ENCODE measurements at places on chromosomes 4 and X. TPM values are rescaled to one million over a fixed set of nuclear protein-coding genes. Genes with fewer than 3 reads are reported as not detected.

DNA sequence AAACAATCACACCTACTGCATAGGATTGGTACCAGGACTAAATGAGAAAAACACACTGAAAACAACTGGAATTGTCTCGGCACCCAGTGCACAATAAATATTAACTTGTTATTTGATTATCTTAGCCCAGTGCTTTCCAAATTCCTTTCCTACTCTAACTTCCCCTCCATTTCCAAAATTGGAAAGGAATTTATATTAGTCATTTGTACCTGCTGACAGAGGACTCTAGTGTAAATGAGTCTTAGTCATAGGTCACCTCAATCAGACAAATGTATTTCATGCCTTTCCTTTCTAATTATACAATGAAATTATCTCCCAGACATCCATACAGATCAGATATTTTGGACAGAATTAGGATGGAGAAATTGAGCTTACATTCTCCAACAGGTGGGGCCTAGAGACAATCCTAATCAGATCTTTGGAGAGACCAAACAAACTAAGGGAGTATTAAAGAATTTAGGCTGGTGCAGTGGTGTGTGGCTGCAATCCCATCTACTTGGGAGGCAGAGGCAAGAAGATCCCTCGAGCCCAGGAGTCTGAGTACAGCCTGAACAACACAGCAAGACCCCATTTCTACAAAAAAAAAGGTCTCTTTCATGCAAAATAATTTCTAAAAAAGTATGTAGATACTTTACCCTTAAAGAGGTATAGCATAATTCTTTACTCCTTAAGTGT, 10.1 kb downstream of the SH3D19 start:
- DNase-seq: no peak

DNA sequence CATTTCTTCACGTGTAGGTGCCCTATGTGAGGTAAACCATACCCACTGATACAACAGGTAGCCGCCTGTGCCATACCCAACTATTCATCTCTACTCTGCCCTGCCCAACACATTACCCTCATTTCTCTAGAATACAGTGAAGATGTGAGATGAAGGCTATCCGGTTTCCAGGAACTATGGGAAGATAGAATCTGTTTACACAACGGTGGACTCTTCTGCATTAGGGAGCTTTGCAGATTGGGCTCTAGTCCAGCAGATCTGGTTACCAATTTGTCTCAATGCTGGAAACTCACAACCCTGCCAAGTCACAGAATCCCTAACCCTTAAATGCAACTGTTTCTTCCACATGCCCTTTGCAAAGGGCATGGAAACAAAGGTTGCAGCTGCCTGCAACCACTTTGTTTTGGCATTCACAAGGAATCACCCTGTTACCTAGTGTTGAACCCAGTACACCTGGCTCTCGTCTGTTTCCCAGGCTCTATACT, 6.4 kb upstream of the SLAIN2 start:
- no peak for DNase-seq

GRCh38 chrX:16797841-16798240, 11.6 kb downstream of the TXLNG start:
- no peak for DNase-seq

- no peak for DNase-seq
Measured at GRCh38 chr4:112332398-112332797, 35.2 kb downstream of the ALPK1 start.

- no peak for DNase-seq
Measured at GRCh38 chr4:87251106-87251505, 30.7 kb upstream of the KLHL8 start.

- DNase-seq: peak; percentile 92
Measured at GRCh38 chr4:147361726-147362125, 119.2 kb upstream of the EDNRA start.

DNA sequence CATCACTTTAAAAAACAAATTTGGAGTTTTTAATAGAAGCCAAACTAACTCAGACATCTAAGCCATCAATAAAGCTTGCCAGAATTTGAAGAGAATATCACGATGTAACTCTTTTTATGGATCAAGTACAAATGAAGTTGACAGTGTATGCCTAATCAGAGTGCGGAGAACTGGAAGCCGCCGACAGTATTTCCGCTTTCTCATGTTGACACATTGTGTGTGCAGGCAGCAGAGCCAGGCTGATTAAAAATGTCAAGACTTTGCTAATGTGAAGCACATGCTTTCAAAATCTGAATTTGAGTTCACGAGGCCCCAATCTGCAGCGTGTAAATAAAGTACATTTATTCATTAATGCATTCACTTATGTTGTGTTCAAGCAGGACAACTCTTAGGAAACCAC, 161.2 kb downstream of the TENM3 start:
- no peak for DNase-seq

DNA sequence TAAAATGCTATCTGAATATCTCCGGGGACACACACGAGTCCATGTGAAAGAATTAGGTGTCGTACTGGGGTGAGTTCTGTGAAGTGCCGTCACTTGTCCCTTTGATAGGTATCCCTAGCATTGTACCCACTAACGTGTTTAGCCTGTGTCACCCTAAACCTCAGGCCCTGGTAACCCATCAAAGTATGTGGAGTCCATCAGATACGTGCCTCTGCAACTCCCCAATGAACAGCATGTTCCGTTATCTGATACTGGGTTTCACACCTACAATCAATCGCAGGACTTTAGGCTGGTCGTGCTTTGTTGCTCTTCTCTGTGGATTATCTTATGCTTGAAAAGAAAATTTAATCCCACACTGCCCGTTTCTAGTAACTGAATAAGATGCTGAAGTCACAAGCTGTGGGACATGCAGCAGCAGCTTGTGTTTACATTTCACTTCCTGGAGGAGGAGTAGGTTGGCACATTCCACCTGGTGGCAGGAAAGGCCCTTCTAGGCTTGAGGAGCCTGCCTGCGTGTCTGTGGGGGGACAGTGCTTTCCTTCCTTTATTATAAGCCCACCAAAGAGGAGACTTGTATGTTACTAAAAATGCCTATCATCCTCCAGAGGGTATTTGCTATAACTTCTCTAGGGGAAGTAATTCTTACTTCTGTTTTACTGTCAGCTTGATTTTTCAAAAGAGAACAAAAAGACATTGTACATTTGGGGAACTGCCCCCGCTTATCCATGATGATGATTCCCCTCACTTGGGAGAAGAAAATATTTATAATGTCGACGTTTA, 127.2 kb downstream of the FNIP2 start:
- DNase-seq: peak; percentile 46

GRCh38 chr4:153025406-153025805, 89.3 kb downstream of the FHDC1 start:
- DNase-seq: no peak

- no peak for DNase-seq
Measured at GRCh38 chrX:1610736-1611135, 4.1 kb upstream of the ASMT start.

GRCh38 chrX:66035667-66036066, 4.2 kb downstream of the VSIG4 start:
- no peak for DNase-seq

- no peak for DNase-seq
Measured at GRCh38 chr4:104859601-104860237, 287.0 kb upstream of the TET2 start.

- DNase-seq: no peak
Measured at GRCh38 chr4:189029976-189030504, 890.8 kb downstream of the TRIML1 start.

- no peak for DNase-seq
Measured at GRCh38 chr4:128310266-128310697, 22.7 kb upstream of the PGRMC2 start.

- no peak for DNase-seq
Measured at GRCh38 chr4:127660284-127660885, 27.6 kb downstream of the INTU start.

GRCh38 chrX:137166591-137166990, 132.8 kb upstream of the GPR101 start:
- DNase-seq: no peak

The MAB21L2 gene
- 11.7 TPM for total RNA-seq

The ARR3 gene
- total RNA-seq: not detected

The EGFL6 gene
- not detected for total RNA-seq

The MGAT4D gene
- total RNA-seq: not detected

The NPNT gene
- not detected for total RNA-seq

The INTS12 gene
- 30.8 TPM for total RNA-seq

Measured in IMR-90 (cell line).